Inflammatory macrophage treated with lipopolysaccharide for 4 hours (primary cell): ENCODE measurements at places on chromosomes 6 and 20.

DNA sequence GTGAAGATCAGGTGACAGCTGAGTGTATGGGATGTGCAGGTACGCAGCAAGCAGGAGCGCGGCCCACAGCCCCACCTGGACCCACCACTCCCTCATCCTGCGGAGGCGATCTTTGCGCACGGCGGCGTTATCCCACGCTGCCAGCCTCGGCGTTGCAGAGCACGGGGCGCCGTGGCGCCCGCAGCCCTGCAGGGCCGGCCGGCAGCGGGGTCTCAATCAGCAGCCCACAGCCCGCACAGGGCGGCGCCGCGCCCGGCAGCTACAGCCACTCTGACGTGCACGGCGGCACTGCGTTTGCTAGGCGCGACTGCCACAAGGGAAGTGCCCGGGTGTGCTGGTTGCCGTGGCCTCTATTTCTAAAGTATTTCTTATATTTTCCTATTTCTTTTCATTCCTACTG lies 46.9 kb downstream of the LAMA2 start:
- no peak for DNase-seq

GRCh38 chr6:88922775-88923548 lies 40.5 kb downstream of the RNGTT start:
- peak; percentile 83 for DNase-seq

DNA sequence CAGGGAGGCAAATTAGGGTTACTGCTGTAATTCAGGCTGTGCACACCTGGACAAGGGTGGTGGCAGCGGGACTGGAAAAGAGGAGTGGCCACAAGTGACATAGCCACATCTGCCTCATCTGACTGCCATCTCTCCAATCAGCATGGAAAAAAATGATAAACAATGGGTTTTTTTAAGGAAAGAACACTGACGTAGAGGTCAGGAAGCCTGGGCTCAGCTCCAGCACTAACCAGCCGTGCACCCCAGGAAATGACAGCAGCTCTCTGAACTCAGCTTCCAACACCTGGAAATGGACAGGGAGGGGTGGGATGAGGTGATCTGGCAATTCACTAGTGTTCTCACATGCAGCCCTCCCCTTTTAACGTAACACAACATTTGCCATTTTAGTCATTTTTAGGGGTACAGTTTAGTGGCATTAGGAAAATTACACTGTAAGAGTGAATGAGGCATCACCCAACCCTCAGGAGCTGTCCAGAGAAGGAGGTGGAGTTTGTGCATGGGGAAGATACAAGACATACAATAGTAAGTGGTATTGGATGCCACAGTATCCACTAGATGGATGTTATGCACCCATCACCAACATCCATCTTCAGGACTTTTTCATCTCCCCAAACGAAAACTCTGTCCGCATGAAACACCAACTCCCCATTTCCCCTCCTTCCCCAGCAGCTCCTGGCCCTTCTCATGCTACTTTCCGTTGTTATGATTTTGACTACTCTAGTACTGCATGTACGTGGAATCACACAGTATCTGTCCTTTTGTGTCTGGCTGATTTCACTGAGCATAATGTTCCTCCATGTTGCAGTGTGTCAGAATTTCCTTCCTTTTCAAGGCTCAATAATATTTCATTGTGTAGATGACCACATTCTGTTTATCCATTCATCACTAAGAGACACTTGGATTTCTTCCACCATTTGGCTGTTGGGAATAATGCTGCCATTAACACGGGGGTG lies 215.5 kb upstream of the ECI2 start:
- DNase-seq: no peak

DNA sequence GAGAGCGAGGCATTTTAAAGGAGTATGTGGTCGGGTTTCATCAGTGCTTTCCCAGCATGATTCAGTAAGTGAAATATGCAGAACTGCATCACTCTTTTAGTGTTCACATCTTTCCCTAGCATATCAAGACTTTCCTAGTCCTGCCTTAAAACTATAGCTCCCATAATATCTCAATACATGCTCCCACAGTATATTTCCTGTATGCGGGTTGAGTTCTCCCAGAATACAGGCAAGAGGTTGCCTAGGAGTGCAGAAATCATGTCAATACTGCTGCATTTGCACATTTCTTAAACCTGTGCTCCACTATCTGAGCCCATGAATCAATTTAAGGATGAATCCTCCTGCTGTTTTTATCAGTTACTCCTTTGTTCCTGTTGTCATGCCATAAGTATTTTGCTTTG lies 386.6 kb upstream of the SLC35B3 start:
- no peak for DNase-seq

DNA sequence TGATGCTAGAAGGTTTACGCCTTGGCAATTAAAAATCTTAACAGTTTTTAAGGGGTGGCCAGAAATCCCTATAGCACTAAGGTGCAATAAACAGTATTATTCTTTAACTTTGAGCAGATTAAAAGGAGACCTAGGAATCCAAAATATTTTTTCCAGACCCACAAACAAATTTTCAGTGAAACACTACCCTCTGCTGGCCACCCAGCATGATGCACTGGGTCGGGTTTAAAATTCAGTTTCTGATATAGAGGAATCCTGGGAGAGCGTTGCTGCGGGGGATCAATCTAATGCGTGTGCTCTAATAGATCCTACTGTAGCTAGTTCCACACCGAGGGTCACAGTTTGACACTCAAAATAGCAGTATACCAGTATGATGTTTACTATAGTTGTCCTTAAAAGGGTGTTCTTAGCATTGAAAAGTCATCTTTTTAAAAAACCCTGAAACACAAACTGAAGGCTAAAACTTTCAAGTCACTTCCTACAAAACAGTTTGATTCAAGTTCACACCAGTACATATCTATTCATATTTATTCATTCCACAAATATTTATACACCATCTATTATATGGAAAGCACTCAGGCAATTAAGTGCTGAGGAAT lies 10.2 kb downstream of the UBE3D start:
- DNase-seq: peak; percentile 36

DNA sequence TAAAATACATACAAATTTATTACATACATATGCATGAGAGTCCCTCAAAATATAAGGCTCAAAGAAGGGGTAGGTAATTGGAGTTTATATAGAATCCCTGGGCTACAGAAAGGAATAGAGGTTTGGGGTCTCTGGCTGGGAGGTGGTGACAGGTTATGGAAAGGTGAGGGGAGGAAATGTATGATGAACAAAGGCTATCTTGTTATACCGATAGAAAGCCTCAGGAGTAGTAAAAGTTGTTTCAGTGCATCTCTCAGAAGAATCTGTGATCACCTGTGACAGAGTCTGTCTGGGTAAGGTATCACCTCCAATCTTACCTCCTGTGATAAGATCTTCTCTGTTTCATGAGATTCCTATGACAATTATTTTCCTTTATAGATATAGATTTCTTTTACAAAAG lies 252.9 kb upstream of the AGPAT4 start:
- DNase-seq: no peak

DNA sequence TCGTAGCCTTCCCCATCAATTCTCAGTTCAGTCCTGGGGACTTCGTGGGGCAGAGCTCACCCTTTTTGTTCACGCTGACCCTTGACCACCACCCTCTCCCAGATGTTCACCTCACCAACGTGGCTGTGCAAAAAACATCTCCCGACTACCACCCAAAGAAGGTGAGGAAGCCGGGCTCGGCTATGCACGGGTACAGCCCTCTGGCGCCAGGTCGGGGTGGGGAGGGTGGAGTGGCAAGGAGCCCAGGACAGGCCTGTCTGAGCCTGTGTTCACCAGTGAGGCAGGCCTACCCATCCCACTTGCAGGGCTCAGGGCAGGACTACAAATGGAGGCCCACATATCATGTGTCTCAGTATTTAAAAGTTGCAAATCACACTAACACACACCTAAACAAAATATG lies 18.1 kb downstream of the PDRG1 start:
- DNase-seq: no peak

DNA sequence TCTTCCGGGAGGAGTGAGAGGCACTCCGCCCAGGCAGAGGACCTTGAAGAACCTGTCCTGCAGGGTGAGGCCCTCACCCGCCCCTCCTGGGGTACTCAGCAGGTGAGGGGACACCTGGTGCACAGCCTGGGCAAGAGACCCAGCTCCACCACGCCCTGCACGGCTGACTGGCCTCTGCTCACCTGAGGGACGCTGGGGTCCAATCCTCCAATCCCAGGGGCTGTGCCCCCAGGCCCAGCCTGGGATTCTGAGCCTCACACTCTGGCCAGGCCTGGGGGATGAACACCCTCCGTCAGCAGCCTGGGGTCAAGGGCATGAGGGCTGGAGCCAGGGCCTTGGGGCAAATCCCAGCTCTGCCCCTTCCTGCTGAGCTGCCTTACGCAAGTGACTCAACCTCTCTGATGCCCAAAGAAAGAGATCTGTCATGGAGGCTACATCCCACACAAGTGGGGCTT lies 149.9 kb upstream of the PTPN1 start:
- DNase-seq: no peak

GRCh38 chr20:60078351-60079250 lies 120.4 kb downstream of the CDH26 start:
- DNase-seq: peak; percentile 63

GRCh38 chr20:33232486-33233072 lies 3.2 kb upstream of the BPIFA1 start:
- no peak for DNase-seq

GRCh38 chr20:52405417-52405816 lies 213.8 kb upstream of the ZFP64 start:
- DNase-seq: peak; percentile 86

DNA sequence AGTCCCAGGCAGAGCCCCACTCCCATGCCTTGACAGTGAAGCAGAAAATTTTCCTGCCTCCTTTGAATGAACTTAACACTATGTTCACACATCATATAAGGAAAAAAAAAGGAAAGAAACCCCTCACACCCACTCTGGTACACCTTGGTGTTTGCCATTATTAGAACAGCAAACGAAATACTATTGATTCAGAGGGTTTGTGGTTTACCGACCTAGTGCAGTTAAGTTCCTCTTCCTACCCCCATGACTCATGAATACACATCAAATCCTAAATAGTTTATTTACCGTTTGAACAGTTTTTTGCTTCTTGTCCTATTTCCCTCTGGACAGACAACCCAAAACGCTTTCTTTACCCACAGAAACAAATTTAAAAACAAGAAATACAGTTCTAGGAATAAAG lies 237.7 kb downstream of the FOXA2 start:
- DNase-seq: peak; percentile 15

DNA sequence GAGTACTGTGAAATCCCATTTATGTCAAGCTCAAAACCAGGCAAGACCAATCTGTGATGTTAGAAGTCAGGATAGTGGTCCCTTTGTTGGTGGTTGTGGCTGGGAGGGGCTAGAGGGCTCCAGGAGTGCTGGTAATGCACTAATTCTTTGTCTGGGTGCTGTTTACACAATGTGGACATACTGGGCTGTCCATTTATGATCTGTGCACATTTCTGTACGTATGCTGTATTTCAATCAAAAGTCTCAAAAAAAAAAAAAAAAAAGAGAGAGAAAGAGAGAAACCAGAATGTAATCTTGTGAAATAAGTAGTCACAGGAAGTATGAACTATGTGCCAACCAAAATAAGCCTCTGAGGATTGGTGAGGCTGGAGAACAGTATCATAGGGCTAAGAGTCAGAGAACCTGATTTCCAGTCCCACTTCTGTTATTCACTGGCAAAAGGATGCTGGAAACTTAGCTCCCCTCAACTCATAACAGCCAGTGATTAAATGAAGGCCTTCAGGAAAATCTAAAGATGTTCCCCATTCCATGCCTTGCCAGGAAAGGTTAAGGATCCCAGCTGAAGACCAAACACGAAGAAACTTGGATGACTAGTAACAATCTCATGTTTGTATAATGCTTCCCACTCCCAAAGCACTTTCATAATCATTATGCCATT lies 19.6 kb upstream of the TRAM2 start:
- DNase-seq: peak; percentile 92

DNA sequence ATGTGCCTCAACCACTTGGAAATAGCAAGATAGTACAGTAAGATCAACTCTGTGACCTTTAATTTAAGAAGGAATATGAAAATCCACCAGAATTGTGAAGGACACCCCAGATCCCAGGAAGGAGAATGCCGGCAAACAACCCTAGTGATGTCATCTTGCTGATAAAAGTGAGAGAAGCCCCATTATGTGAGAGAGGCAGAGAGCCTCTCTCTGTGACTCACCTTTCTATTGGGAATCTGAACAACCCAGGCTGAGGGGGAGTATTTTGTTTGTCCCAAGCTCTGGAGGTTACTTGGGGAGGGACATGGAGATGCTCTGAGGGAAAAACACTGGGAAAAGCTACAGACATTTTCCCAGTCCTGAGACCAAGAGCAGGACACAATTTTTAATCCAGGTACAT lies 188.3 kb upstream of the FERMT1 start:
- DNase-seq: no peak

- DNase-seq: no peak
Observed at GRCh38 chr6:151392427-151392826, 1.1 kb upstream of the ZBTB2 start.

- peak; percentile 66 for DNase-seq
Observed at GRCh38 chr6:52330470-52330869, 31.5 kb upstream of the PAQR8 start.

DNA sequence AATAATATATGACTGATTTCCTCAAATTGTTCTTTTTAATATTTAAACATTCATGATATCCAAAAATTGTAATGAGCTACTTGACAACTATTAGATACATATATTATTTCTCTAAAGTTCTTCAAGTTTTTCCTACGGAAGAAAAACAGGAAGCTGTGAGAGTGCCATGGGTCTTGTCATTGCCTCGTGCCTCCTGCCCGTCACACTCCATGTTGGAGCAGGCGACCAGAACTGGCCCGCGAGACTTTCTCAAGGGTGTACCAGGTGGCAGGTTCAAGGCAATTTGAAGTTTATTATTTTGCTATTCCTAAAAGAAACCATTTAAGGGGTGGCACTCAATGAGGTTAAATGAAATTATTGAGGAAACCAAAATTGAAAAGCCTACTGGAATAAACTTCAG lies 337.2 kb downstream of the HACE1 start:
- DNase-seq: peak; percentile 40

DNA sequence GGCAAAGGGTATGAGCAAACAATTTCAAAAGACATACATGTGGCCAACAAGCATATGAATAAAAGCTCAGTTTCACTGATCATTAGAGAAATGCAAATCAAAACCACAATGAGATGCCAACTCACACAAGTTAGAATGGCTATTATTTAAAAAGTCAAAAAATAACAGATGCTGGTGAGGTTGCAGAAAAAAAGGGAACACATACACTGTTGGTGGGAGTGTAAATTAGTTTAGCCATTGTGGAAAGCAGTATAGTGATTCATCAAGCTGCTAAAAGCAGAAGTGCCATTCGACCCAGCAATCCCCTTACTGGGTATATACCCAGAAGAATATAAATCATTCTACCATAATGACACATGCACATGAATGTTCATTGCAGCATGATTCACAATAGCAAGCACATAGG lies 6.7 kb upstream of the KHDC1L start:
- peak; percentile 72 for DNase-seq

DNA sequence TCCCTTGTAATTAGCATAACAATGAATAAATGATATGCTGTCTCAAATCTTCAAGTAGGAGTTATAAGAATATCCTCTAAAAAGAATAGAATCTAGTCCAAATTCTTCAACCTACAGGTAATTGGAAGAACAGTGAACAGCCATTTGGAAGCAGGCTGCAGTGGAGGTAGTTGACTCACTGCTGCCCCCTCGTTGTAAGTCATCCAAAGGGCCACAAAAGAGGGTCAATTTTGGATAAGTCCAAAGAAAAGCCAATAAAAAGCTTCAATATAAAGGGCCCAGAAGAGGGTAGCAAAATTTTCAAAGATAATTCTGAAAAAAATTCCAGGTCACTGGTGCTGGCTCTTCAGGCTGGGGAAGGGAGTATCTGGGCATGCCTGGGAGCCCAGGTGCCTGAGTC lies 60.8 kb upstream of the SSTR4 start:
- peak; percentile 33 for DNase-seq
